ENCODE measurements at places on chromosomes 1 and 21. TPM values are rescaled to one million over a fixed set of nuclear protein-coding genes. Genes with fewer than 3 reads are reported as not detected.

- DNase-seq = no peak
Observed at GRCh38 chr1:86069757-86070145, 86.8 kb downstream of the COL24A1 start.

Gene KCNJ6
- total RNA-seq = under 0.01 TPM

GRCh38 chr1:79293611-79294010 is 287.1 kb upstream of the ADGRL4 start:
- DNase-seq = no peak

- DNase-seq = no peak
Observed at GRCh38 chr1:203077956-203078355, 7.9 kb downstream of the MYOG start.

GRCh38 chr1:117339866-117340700 is 27.2 kb upstream of the MAN1A2 start:
- DNase-seq = peak; percentile 59

- no peak for DNase-seq
Observed at GRCh38 chr1:192147696-192148095, 10.6 kb upstream of the RGS18 start.
